ENCODE measurements at places on chromosomes 4 and X.

- no peak for DNase-seq
Observed at GRCh38 chr4:118997601-118998000, 108.9 kb downstream of the SYNPO2 start.

GRCh38 chr4:77600521-77601451 is 4.8 kb upstream of the CXCL13 start:
- no peak for DNase-seq

- DNase-seq, result no peak
Observed at GRCh38 chrX:47579537-47579936, 2.7 kb upstream of the TIMP1 start.

DNA sequence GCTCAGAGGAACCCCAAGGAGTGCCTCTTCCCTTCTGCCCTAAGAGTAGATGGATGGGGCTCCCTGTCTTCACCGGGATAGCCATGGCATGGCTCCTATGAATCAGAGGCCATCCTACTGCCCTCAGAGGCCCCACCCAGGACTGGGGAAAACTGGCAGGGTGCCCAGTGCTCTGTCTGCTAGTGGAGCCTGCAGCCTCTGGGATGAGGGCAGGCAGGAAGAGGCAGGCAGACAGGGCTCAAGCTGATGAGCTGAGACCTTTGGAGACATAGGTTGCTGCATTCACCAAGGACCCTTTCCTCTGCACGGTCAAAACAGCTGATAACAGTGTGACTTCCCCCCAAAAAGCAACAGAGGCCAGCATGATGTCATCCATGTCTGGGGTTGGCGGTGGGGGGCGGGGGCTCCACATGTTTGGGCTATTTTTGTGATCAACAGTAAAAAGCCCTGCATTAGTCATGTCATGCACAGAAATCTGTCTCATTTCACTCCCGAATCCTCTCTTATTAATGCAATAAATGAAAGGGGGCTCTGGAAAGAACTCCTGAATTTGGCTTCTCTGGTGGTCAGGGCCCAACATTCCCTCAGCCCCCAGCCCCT is 207.6 kb upstream of the MAMLD1 start:
- no peak for DNase-seq

- no peak for DNase-seq
Observed at GRCh38 chrX:123731987-123732669, 724 bp downstream of the THOC2 start.

GRCh38 chr4:108172753-108173598 is 4.2 kb upstream of the LEF1 start:
- DNase-seq, result no peak

GRCh38 chr4:147950841-147951240 is 219.0 kb downstream of the ARHGAP10 start:
- no peak for DNase-seq

DNA sequence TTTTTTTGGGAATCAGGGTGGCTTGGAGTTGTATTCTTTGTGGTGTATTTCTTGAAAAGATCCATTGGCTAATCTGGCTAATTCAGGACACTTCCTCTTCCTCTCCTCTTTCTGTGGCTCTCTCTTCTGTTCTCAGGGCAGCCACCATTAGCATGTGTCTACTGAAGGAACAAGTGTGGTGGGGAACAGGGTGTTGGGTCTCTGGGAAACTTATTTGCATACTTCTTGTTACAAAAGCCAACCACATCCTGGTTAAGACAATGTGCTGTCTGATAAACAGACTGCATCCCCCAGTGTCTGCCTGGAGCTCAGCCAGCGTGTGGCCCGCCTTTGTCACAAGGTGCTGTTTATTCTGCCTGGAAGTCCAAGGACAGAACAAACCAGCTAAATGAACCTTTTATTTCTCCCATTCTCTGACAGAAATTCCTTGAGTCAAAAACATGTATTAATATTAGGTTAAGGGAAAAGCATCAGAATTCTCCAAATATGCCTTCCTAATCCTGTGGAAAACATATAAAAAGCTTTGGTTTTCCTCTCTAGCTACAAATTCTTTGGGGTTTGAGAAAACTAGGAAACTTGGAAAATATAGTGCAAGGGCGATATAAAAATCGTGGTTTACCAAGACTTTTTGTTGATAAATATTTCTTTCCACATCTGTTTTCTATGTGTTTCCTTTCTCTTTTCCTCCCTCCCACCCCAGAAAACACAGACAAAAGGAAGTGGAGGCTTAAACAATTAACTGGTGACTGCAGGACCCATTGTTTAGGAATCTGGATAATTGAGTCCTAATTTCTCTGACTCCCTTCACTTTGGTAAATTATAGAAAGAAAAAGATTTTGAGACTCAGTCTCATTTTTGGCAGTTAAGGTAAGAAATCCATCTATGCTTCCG is 203.6 kb downstream of the SPRY1 start:
- no peak for DNase-seq

- DNase-seq, result no peak
Observed at GRCh38 chr4:110108422-110108821, 90.0 kb downstream of the ELOVL6 start.

DNA sequence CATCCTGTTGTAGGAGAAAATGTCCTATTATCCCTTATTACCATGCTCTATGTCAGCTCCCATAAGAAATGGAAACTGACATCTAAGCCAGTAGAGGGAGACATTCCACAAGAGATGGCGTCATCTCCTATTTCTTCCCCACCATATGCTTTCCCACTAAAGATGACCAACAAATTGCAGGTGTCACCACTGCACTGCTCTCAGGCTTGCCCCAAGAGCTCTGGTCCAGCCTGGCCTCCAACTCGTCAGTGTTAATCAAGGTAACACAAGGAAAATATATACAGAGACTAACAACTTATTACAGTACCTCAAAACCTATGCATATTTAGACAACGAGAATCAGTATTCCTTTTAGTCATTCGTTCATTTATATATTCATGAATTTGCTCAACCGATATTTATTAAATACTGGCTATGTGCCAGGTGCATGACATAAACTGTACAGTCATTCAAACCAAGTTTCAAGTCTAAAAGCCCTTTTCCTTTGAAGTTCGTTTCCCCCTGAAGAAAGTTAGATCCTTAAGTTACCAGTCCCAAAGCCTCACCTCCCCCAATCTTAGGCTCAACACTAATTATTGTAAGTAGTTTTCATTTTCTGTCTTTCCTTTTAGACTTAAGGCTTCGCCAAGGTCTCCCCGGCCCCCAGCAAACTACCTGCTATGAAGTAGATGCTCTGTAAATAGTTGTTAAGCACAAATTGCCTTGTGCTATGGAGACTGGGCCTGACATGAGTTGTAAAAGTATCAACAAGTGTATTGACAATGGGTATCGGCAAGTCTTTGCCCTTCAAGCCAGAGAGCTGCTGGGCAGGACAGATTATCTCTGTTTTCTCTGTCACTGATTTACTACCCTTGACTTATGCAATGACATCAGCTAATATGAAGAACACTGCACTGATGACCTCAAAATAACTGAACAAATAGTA is 3.1 kb upstream of the FGB start:
- no peak for DNase-seq

DNA sequence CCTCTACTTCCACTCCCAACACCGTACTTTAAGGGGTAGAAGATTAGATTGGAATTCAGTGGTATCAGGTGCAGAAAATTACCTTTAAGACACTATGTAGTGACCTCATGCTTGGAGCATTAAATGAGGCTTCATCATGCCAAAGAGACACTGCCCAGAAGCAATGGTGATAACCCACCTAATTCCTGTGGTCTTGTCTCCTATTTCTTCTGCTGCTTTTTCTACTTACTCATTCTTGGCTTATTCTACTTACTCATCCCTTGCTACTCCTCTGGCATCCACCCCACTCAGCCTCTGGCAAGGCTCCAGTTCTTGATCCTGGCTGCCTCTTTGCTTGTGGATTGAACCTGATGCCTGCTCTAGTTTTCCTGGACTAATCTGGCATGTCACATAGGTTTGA is 62.3 kb upstream of the ADAMTS3 start:
- DNase-seq, result no peak

- no peak for DNase-seq
Observed at GRCh38 chr4:155769090-155769489, 10.3 kb downstream of the GUCY1B1 start.

DNA sequence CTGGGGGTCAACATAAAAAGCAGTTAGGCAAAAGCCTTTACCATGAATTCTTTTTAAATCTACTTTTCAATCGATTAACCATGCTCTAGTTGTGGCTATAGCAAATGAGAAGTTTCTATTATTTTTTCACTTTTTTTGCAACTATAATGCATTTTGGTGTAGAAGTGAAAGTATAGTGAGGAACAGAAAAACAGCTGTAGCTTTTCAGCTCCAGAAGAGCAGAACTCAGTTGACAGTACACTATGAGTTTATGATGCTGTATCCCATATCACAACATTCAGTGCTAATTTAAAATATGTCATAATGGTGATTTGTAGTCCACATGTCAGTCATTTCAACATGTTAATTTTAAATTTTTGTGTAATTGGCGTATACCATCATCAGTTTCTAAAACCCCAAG is 8.7 kb upstream of the MUC7 start:
- no peak for DNase-seq

GRCh38 chrX:136219893-136220292 is 31.3 kb downstream of the MAP7D3 start:
- DNase-seq, result no peak

- no peak for DNase-seq
Observed at GRCh38 chr4:141352331-141352730, 131.6 kb downstream of the ZNF330 start.

DNA sequence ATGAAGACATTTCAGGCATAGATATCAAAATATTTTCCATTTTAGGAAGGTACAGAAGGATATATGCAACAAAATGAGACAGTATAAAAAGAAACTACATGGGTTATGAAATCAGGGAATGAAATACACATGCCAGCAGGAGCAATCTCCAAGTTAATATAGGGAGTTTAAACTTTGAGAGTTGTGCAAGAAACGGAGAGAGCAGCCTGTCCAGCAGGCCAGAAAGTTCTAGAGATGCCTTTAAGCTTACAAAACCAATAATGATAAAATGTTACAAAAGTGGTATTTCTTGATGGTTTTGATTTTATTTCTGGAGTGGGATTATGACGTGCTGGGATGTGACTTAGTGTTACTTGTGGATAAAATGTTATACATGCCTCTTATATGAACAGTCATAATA is 2047.9 kb downstream of the ARAP2 start:
- DNase-seq, result no peak

DNA sequence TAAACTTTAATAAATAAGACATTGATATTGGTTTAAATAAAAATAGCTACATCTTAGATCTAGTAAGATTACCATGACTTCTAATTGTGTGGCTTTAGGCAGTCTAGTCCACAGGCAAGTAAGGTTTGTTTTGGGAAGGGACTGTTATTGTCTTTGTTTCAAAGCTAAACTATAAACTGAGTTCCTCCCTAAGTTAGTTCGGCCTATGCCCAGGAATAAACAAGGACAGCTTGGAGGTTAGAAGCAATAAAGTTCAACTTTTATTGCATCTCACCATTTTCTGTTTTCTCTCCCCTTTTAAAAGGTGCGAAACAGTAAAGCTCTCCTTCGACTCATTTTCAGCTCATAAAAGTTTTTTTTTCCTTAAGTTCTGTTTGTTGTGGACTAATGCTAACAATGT is 70.4 kb upstream of the S100G start:
- DNase-seq, result no peak

DNA sequence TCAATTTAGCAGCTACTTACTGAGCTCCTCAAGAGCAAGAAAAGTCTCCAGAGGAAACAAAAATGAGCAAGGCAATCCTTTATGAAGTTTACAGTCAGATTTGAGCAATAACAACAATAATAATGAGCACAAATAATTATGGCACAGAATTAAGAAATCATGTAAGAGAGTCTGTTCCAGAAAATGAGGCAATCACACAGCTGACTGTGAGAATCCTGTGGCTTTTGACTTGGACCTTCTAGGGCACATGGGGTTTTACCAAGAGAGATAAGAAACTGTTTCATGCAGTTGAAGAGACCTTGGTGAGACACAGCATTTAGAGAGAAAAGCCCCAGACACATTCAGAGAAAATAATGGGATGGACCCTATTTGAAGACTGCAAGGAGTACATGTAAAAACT is 362.6 kb upstream of the MAGEB2 start:
- no peak for DNase-seq

GRCh38 chrX:115689931-115690330 is 129.0 kb downstream of the PLS3 start:
- no peak for DNase-seq
